ENCODE measurements at places on chromosomes 11 and 22.
A peak's percentile ranks its signal among the peaks of the same experiment; 100 is the strongest.

- DNase-seq, result no peak
Observed at GRCh38 chr11:77813256-77813655, 7.3 kb downstream of the RSF1 start.

GRCh38 chr22:43945632-43946383, 9.4 kb upstream of the SAMM50 start:
- peak; percentile 11 for DNase-seq

GRCh38 chr11:89536926-89537325, 45.8 kb upstream of the NOX4 start:
- no peak for DNase-seq

GRCh38 chr11:22456993-22457762, 119.0 kb downstream of the SLC17A6 start:
- DNase-seq, result peak; percentile 14

- DNase-seq, result no peak
Observed at GRCh38 chr11:64729851-64730382, 6.9 kb upstream of the NRXN2 start.

- no peak for DNase-seq
Observed at GRCh38 chr11:131592152-131592551, 221.7 kb downstream of the NTM start.

DNA sequence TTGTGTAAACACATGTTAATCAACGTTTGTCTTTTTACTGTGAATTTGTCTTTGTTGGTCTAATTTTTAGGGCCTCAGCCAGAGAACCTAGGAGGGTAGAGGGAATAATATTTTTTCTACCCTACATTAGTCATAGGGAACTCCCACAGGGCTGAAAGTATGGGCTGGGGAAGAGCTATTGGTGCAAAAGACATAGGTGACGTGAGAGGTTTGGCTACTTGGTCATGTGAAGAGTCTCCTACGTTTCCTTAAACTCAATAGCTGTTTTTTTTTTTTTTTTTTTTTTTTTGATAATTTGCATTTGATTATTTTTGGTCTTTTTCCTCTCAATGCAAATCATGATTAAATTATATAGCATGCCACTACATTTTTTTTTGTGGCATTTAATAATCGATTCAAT, 15.9 kb upstream of the MMP7 start:
- DNase-seq, result no peak

GRCh38 chr11:43837879-43838278, 42.8 kb upstream of the ALKBH3 start:
- no peak for DNase-seq

- DNase-seq, result no peak
Observed at GRCh38 chr11:133907216-133907615, 49.6 kb downstream of the IGSF9B start.

DNA sequence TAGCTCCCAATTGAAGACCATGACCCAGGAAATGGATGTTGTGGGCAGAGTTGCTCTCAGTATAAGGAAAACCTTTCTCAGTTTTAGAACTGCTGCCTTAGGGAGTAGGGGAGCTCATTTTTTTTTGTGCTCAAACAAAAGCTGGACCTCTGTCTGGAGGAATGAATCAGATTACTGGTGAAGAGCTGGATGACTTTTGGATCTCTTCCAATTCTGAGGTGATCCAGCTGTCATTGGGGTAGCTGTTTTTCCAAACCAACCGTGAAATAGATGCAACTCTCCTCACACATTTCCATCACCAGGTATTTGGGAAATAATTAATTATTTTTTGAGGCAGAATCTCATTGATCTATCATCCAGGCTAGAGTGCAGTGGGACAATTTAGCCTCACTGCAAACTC, 251.3 kb upstream of the PLET1 start:
- no peak for DNase-seq

- DNase-seq, result no peak
Observed at GRCh38 chr11:120173019-120173705, 35.2 kb upstream of the TRIM29 start.

DNA sequence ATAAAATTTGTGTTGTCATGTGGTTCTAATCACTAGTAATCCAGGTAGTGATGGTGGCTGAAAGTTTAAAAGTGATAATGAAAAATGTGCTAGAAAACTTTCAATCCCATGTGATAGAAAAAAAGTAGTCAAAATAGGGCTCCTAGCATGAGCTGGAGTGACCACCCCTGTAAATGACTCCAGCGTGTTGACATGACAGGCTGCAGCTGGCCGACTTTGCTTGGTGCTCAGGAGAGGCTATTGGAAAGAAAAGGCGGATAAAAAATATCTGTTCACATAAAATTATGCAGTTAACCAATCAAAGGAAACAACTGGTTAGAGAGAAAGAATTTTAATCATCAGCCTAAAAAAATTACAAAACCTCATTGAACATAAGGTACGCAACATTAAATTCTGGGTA, 16.9 kb upstream of the MTCH2 start:
- DNase-seq, result no peak

GRCh38 chr11:35962369-35963138, 18.7 kb downstream of the LDLRAD3 start:
- peak; percentile 74 for DNase-seq

- DNase-seq, result no peak
Observed at GRCh38 chr22:32082331-32082730, 39.3 kb downstream of the SLC5A1 start.

- DNase-seq, result no peak
Observed at GRCh38 chr11:2258501-2259465, 11.6 kb downstream of the ASCL2 start.

GRCh38 chr11:127059750-127060149, 59.2 kb upstream of the KIRREL3 start:
- DNase-seq, result no peak

- DNase-seq, result no peak
Observed at GRCh38 chr22:32079130-32080089, 36.3 kb downstream of the SLC5A1 start.

- no peak for DNase-seq
Observed at GRCh38 chr11:114172055-114172861, 112.7 kb downstream of the ZBTB16 start.

GRCh38 chr11:45933131-45933831, 10.8 kb downstream of the LARGE2 start:
- no peak for DNase-seq

DNA sequence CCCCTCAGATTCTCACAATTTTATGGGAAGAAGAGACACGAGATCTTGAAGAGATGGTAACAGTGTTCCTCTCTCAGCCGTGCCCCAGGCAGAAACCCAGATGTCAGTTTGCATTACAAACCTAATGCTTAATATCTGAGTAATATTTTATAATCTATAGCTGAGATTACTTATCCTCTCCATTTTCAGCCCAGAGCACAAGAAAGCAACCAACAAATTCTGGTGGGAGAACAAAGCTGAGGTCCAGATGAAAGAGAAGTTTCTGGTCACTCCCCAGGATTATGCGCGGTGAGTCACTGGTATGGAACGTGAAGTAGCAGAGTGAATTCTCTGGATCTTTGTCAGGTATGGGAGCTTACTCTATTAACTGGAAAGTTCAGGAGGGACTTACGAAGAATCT, 884 bp downstream of the CENATAC start:
- no peak for DNase-seq

GRCh38 chr11:2088746-2089535, 50.2 kb downstream of the IGF2 start:
- DNase-seq, result no peak

DNA sequence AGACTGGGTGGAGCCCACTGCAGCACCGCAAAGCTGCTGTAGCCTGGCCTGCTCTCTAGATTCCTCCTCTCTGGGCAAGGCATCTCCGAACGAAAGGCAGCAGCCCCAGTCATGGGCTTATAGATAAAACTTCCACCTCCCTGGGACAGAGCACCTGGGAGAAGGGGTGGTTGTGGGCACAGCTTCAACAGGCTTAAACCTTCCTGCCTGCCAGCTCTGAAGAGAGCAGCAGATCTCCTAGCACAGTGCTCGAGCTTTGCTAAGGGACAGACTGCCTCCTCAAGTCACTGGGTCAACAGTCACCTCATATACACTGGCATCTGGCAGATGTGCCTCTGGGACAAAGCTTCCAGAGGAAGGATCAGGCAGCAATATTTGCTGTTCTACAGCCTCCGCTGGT, 117.3 kb downstream of the EHF start:
- no peak for DNase-seq

DNA sequence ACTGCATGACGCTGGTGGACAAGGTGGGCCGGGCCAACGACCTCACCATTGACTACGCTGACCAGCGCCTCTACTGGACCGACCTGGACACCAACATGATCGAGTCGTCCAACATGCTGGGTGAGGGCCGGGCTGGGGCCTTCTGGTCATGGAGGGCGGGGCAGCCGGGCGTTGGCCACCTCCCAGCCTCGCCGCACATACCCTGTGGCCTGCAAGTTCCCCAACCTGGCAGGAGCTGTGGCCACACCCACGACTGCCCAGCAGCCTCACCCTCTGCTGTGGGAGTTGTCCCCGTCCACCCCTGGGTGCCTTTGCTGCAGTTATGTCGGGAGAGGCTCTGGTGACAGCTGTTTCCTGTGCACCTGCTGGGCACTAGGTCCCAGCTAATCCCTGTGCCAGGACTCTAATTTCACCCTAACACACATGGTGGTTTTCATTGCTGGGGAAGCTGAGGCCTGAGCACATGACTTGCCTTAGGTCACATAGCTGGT, 49.0 kb upstream of the PPP6R3 start:
- DNase-seq, result no peak

DNA sequence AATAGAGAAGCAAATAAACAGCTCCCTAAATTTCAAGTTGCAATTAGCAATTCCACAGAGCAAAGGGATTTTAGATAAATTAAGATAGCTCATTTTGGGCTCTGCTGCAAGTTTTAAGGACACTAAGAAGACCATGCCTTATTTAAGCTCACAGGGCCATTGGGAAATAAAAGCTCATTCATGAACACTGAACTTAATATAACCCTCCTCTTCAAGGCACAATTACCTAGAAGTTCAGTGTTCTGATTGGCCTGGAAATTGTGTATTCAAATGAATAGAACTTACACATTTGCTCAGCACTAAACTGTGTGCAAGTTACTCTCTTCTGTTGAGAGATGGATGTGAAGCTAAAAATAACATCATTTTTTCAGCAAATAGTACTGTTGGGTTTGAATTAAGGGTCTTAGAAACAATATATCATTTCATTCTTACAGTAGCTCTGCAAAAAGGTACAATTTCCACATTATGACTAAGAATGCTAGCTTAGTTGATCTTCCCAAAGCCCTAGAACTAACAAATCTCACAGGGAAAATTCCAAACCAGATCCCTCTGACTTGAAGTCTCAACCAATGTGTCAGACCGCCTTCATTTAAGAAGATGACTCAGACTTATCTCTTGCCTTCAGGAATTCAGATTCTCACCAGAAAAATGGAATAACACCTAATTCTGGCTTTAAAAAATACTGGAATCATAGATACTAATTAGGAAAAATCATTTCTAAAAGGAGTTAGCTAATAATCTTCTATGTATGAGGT, 87.4 kb upstream of the LRRC55 start:
- no peak for DNase-seq

DNA sequence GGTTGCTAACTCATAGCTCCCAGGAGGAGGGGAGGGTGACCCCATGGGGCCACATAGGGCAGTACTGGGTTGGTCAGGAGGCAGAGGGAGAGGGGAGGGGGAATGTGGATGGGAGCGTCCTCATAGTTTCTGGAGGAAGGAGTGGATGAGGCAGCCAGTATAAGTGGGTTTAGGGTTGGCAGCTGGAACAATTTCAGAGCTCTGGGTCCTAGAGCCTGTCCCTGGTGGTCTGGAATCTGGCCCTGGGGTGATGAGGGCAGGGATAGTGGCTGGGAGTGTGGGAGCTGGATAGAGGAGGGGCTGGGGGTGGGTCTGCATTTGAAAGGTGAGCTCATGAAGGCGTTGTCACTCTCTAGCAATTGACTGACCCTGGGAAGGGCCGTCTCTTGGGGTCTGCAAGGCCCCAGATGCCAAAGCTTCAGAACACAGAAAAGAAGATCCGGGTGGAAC, 5.3 kb upstream of the MRGPRG start:
- no peak for DNase-seq

DNA sequence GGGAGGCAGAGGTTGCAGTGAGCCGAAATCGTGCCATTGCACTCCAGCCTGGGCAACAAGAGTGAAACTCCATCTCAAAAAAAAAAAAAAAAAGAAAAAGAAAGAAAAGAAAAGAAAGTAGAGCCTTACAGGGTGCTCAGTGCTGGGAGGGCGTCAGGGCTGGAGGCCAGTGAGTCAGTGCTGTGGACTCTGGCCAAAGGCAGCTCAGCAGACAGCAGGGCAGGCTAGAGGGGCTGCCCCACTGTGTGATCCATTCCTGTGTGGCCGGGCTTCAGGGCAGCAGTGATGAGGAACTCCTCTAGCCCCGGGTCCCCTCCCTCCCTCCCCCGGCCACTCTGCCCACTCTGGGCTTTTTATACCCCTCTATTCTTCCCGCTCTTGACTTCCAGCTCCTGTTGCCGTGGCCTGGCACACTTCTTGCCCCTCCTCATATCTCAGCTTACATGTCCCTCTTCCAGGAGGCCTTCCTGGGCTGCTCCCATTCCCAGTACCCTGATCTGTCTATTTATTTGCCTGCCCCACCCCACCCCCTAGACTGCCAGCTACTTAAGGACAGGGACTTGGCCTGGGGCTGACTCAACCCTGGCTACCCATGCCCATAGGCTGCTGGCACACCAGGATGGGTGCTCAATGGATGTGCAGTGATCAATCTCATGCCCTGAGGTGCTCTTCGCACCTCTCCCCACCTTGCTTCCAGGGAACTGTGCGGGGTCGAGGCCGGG, 10.1 kb downstream of the SYT12 start:
- no peak for DNase-seq

- no peak for DNase-seq
Observed at GRCh38 chr11:125264100-125265022, 99.8 kb downstream of the PKNOX2 start.

DNA sequence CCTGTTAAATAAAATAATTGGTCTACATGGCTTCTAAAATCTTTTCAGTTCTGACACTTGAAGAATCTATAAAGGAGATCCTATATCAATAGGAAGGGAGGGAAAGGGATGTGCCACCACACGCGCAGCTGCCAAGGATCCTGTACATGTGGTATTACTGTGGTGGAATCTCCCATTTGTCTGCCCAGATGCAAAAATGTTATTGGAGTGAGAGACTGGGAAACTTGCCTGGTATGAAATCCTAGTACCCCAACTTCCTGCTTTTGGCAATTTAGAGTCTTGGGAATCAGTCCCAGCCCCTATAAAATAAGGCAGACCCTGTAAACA, 81.9 kb upstream of the PICALM start:
- no peak for DNase-seq

DNA sequence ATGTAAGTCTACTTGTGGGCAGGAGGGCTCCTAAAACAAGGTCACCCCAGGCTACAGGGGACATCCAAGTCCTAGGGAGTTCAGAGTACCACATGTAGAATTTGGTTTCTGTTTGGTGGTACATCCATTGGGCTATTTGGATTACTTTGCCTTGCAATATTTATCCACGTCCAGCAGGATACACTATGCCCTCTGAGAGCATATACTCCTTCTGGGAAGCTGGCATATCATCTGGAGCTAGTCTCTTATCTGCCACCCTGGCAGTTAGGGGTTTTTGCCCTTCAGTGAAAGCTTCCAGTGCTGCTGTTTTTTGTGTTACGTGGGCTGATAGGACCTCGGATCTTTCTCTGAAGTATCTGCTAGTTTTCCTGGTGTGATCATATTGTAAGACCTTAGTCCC, 7.3 kb downstream of the LMO2 start:
- no peak for DNase-seq

Measured in NCI-H526 treated with DMSO at 0.1 percent for 48 hours (cell line).